BJ (cell line): ENCODE measurements at places on chromosomes 3 and 15. TPM values are rescaled to one million over a fixed set of nuclear protein-coding genes. Genes with fewer than 3 reads are reported as not detected.

THPO gene
- 0.20 and 0.36 TPM in 2 replicates for polyA plus RNA-seq

C2CD4A gene
- not detected in 2 replicates for polyA plus RNA-seq

COL8A1 gene
- 186 and 213 TPM in 2 replicates for polyA plus RNA-seq

KLHL40 gene
- not detected in 2 replicates for polyA plus RNA-seq

RAB43 gene
- 7.1 and 16.1 TPM in 2 replicates for polyA plus RNA-seq

CATSPER2 gene
- polyA plus RNA-seq, result 1.1 and 1.9 TPM in 2 replicates

CFAP92 gene
- not detected in 2 replicates for polyA plus RNA-seq

RETNLB gene
- not detected in 2 replicates for polyA plus RNA-seq

NOX5 gene
- 0.50 and 0.86 TPM in 2 replicates for polyA plus RNA-seq

IL12A gene
- polyA plus RNA-seq, result 0.38 and 0.50 TPM in 2 replicates

ITIH4 gene
- polyA plus RNA-seq, result 0.49 and 1.4 TPM in 2 replicates

PLSCR5 gene
- polyA plus RNA-seq, result not detected in 2 replicates

DNASE1L3 gene
- polyA plus RNA-seq, result not detected in 2 replicates

IMPG2 gene
- polyA plus RNA-seq, result 0.10 and 0.15 TPM in 2 replicates

DNA sequence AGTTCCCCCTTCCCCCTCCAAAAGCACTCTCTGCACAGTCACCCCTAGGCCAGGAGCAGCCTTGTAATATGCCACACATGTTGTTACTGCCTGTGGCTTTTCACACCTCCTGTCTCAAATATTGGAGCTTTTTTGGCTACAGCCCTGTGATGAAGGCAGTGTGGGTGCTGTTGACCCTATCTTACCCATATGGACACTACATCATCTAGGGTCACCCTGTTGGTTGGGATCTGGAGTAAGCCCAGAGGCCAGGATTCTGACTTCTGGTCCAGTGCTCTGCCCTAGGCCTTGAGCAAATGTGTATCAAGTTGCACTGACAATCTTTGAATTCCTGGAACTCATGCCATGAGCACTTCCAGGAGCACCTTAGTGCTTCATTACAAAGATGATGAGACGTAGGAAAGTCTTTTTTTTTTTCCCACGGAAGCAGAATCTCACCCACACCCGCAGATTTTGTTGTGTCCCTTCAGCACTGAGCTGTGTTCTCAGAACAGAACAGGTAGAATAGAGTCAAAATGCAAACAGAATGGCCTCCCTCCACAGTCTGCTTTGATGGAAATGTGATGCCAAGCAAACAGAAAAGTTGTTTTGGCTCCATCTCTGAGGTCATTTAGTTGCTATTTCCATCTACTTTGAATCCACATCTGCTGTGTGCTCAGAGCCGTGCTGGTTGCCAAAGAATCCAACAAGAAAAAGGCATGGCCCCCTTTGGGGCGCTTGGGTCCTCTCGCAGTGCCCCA is 49.6 kb downstream of the SMAD3 start:
- no peak for DNase-seq

DNA sequence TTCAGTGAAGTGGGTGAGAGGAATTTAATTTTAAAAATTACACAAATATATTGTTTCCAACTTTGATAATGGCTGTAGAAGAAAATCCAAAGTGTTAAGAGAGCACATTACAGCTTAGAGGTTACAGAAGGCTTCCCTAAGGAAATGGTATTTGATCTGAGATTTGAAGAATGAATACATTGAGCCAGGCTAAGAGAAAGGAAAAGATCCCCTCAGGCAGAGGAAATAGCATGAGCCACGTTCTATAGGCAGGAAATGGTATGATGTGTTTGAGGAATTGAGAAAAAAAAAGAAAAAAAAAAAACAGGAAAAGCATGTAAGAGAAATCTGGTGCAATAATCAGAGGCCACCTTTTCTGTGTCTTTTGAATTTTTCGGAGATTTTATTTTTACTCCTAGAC is 48.6 kb downstream of the UNC13C start:
- DNase-seq, result no peak

DNA sequence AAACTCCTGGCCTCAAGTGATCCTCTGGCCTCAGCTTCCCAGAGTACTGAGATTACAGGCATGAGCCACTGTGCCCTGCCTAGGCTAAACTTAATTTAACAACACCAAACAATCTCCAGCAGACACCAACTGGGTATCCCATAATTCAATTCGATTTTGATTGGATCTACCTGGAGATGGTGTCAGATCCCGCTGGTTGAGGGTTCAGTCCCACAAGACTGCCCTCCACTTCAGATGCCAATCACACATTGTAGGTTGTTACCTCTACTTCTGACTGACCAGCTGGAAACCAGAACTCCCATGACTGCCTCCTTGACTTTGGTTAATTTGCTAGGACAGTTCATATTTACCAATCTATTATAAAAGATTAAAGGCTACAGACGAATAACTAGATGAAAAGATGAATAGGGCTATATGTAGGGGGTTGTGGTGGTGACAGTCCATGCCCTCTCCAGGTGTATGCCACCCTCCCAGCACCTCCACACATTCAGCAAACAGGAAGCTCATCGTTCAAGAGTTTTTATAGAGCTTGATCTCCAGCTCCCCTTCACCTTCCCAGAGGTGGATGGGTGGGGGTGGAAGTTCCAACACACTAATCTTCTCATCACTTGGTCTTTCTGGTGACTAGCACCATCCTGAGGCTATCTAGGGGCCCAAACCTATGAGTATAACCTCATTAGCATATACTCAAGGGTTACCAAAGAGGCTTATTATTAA is 9.3 kb downstream of the B2M start:
- DNase-seq, result no peak

GRCh38 chr3:97656638-97657037 is 107.9 kb upstream of the ARL6 start:
- DNase-seq, result no peak

DNA sequence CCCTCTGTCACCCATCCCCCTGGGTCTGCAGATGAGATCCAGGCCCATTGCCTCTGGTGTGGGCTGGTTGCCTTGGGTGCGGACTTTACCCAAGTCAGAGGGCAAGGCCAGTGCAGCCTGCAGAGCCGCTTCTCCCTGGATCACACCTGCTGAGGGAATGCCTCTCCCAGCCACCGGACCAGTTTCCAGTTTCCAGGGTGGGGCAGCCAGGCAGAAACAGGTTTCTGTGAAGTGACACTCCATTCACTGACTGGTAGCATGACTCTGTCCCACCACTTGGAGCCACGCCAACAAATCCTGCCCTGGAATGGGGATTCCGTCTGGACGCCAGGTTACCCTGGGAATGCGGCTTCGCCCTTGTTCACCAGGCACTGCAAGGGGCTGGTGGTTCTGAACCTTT is 30.0 kb downstream of the PAQR5 start:
- DNase-seq, result no peak

GRCh38 chr15:78075490-78076230 is 1.9 kb downstream of the TBC1D2B start:
- peak; percentile 67 for DNase-seq

- no peak for DNase-seq
Observed at GRCh38 chr3:156539051-156539450, 15.9 kb downstream of the SSR3 start.

DNA sequence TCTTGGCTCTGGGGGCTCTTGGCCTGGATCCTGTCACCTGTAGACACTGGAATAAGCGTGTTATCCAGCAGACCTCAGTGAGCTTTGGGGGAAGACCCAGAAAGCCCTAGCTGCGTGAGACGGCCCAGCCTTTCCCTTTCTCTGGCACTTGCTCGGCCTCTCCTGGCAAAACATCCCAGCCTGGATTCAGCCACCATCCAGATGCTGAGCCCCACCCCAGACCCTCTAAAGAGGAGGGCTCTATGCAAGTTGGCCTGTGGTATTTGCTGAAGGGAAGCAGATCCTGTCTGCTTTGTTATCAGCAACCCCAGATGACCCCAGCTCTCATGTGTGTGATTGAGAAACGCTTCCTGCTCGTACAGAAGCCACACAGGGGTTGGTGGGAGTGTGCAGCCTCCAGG is 267.2 kb downstream of the FAM43A start:
- no peak for DNase-seq

- DNase-seq, result no peak
Observed at GRCh38 chr3:112979244-112979832, 4.4 kb upstream of the CD200R1 start.

DNA sequence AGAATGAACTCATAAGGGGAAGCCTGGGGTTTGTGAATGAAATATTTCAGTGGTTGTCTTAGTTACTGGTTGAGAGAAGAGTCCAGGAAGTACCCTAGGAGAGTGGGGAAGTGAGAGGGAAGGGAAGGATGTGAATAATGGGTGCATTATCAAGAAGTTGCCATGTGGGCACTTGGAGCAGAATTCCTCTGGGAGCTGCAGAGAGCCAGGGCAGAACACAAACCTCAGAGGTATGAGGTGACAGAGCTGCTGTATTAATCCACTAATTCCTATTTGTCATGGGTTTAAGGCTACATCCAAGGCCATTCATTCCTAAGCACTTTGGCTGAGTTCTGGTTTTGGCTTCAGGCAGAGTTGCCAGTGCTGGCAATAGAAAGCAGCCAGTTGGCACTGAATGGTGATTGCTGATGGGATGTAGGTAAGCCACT is 29.0 kb downstream of the NDUFB4 start:
- DNase-seq, result no peak

GRCh38 chr3:71127052-71127831 is 456.3 kb downstream of the FOXP1 start:
- no peak for DNase-seq

GRCh38 chr3:32448686-32449474 is 53.8 kb downstream of the CMTM6 start:
- DNase-seq, result no peak

- DNase-seq, result no peak
Observed at GRCh38 chr15:62793752-62794144, 248.8 kb upstream of the TPM1 start.

DNA sequence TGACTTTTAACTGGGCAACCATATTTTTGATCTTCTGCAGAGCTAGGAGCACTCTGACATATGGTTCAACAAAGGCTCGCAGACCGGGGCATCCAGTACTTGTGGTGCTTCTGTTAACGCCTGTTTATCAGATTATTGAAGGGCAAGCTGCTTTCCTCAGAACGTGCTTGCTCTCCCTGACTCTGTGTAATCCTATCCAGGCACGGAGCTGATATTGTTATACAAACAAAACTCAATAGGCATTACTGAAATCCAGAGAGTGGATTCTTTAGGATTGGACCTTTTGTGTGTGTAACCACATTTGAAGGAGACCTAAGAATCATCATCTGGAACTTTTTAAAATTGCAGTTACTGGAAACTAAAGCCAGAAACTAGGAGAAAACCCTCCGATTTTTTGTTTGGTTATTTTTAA is 246.5 kb downstream of the PTPRG start:
- peak; percentile 24 for DNase-seq

- DNase-seq, result no peak
Observed at GRCh38 chr3:43997788-43998369, 243.8 kb upstream of the TOPAZ1 start.

DNA sequence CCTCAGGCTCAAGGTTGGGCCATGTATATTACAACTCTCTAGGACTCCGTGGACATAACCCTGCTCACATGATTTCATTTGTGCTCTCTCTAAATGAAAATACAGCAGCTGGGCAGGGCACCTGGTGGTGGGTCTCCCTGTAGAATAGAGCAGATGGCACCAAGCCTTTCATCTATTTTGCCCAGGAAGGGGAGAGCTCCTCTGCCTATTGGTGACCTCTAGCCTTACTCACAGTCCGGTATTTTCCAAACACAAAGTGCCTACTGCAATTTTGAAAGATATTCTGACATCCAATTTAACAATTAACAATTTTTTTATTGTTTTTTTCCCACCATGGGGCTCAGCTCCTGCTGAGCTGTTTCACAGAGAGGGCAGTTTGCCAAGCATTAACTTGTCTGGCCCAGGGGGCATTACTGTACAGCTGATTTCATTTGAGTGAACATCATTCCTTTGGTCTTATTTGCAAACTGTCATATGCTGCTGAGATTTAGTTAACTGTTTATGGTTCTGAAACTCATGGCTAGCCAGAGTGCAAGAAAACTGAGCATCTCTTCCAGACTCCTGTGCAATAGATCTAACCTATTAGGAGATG is 474.0 kb downstream of the EPHB1 start:
- DNase-seq, result no peak

- DNase-seq, result no peak
Observed at GRCh38 chr3:144275005-144275404, 303.4 kb downstream of the DIPK2A start.

- DNase-seq, result no peak
Observed at GRCh38 chr15:26179906-26180305, 316.8 kb upstream of the ATP10A start.

GRCh38 chr3:176737480-176738110 is 459.7 kb downstream of the TBL1XR1 start:
- DNase-seq, result no peak

GRCh38 chr15:70762469-70763119 is 764 bp downstream of the UACA start:
- no peak for DNase-seq

DNA sequence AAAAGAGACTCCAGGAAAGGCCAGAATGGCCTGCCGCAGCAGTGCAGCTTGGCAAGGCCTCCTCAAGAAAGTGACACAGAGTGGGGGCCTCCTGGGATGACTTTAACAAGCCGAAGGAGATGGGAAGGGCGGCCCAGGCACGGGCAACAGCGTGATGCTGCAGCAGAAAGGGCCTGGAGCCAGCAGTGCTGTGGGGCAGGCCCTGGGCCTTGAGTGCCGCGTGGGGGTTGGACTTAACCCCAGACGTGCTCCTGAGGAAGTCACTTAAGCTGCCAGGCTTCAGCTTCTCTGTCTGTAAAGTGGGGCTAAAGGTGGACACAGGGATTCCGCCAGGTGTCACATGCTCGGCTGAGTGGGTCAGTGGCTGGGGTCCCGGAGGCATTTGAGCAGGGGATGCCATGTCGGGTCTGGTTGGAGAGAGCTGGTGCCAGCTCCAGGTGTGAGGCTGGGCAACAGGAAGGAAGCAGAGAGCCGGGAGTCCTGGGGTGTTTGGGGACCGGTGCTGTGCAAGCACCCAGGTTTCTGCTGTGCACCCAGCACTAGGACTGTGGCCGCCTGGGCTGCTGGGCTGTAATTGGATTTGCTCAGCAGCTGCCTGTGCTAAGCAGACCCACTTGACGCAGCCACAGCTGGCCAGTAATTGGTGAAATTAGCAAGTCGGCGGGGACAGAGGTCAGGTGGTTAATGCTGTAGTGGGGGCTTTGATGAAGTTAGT is 7.8 kb downstream of the DNAJB8 start:
- no peak for DNase-seq

- DNase-seq, result no peak
Observed at GRCh38 chr15:66721501-66721937, 19.5 kb downstream of the SMAD6 start.

DNA sequence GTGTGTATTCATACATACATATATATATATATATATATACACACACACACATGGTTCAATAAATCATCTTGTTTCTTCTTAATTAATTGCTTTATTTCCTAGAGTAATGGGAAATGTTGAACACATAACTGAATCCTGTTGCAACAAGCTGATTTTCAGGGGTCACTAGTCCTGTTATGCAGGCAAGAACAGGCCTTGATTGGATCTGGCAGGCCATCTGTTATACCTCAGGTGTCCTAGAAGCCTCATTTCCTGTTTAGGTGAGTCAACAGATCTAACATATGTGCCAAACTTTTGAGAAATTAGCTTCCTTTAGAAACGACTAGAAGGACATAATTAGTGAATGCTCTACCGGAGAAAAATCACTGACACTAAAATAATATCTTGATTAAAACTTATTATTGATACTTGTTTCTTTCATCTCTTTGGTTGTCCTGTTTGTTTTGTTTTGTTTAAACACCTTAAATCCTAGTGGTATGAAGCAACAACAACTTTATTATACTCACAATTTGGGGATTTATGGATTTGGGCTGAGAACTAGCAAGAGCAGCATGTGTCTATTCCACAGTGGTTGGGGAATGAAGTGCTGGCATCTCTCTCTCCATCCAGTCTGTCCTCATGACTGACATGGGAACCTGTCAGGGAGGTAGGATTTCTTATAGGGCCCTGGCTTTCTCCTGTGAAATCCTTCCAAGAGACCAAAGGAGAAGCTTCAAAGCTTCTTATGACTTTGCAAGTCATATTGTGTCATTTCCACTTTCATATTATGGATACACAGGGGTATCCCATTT is 552.6 kb downstream of the NSUN3 start:
- DNase-seq, result no peak
